ENCODE measurements at places on chromosomes 13 and 19.

DNA sequence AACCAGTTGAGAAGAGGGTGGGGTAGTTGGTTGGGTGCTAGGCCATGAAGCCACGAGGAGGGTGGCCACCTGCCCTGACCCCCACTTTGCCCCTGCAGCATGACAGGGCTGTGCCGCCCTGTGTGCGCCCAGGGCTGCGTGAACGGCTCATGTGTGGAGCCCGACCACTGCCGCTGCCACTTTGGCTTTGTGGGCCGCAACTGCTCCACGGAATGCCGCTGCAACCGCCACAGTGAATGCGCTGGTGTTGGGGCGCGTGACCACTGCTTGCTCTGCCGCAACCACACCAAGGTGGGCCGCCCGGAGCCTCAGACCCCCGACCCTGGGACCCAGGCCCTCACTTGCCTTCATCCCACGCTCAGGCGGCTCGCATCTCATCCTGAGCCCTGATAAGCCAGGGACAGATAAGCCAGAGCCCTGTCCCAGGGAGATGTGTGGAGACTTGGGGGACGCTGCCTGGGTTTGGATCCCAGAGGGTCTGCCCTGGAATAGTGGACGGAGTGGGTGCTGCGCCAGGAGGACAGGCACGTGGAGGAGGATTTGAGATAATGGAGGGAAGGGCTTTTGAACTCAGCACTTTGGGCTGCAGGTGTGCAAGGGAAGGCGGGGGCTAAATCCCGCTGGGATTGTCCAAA is 20.5 kb downstream of the CNFN start:
- DNase-seq: no peak

GRCh38 chr13:98440390-98441055 is 136.4 kb downstream of the STK24 start:
- DNase-seq: no peak

DNA sequence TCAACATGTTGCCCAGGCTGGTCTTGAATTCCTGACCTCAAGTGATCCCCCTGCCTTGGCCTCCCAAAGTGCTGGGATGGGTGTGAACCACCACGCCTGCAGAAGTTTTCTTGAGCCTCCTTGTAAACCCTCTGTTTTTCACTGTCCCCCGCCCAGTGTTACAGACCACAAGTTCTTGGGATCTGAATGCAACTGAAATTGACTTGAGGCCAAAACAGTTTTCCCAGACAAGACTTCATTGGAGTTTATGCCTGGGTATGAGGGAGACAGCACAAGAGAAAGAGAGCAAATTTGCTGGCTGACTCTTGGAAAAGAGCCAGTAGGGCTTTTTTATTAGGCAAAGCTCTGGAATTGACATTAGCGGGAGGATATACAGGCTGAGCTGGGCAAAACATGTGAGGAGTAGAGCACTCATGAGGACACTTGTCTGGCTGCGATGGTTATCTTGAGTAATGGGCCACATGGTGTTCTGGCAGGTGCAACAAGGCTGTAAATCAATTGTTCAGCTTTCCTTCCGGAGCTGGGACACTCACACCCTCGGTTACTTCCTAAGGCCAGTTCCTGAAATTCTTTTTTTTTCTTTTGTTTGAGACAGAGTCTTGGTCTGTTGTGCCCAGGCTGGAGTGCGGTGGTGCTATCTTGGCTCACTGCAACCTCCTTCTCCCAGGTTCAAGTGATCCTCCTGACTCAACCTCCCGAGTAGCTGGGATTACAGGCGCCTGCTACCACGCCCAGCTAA is 12.7 kb upstream of the HNRNPL start:
- DNase-seq: no peak

DNA sequence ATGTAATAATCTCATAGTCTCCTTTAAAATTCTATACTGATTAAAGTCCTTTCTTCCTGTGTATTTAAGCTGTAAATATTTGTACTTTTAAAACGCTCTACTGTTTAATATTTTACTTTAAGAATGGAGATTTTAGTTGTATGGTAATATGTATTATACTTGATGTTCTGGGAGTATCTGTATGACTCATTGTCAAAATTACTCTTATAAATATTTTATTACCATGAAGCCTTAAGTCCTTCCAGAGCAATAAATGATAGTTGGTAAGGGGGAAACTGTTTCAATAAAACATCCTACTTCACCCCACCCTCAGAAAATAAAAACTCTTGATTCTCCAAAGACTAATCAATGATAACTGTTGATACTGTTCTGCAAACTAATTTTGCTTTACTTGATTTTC is 6.4 kb downstream of the PCDH9 start:
- DNase-seq: no peak

- DNase-seq: no peak
Measured at GRCh38 chr13:111315347-111315995, 5.0 kb upstream of the TEX29 start.
